ENCODE measurements at places on chromosomes 13 and 19. TPM values are rescaled to one million over a fixed set of nuclear protein-coding genes. Genes with fewer than 3 reads are reported as not detected.

- DNase-seq: no peak
These were observed at the start of gene PLPP2 for GRCh38 chr19:291006-291521. TSS of gene PLPP2 (minus strand) at chr19:291403. CDS start at chr19:291336, 67 bp downstream.

DNA sequence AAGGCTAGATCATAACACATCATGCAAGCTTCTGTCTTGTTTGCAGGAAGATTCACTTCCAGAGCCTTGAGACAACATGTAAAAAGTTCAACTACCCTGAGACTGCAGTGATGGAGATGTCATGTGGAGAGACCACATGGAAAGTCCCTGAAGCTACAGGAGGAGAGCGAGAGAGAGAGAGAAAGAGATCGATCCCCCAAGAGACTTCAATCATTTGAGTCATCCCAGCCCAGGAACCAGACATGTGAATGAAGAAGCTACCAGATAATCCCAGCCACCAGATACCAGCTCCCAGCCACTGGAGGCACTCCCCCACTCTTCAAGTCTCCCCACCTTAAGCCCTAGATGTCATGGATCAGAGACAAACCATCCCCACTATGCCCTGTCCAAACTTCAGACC, 10.7 kb upstream of the EVI5L start:
- no peak for DNase-seq

GRCh38 chr19:38551450-38551813, 66.3 kb downstream of the MAP4K1 start:
- DNase-seq: no peak

DNA sequence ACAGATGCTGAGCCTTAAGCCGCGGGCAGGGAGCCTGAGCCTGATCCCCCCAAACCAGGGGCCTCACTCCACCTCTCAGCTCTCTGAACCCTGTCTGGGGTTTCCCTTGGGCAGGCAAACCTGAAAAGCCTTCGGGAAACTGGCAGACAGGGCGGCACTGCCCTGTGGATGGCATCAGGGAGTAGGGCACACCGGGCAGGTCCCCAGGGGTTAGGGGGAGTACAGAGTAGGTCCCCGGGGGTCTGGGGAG, 9.7 kb downstream of the MKNK2 start:
- no peak for DNase-seq

PRX gene
- 0.78 TPM for total RNA-seq

Data from natural killer cell treated with Interleukin-12 subunit alpha and Interleukin-12 subunit beta and Interleukin-15 and Interleukin-18, amount 100 ng/mL, for 72 hours (primary cell).